ENCODE measurements at places on chromosomes 3 and 15.

- DNase-seq = peak; percentile 79
These were observed 951 bp downstream of the FOXL2 start for GRCh38 chr3:138945709-138946662.

DNA sequence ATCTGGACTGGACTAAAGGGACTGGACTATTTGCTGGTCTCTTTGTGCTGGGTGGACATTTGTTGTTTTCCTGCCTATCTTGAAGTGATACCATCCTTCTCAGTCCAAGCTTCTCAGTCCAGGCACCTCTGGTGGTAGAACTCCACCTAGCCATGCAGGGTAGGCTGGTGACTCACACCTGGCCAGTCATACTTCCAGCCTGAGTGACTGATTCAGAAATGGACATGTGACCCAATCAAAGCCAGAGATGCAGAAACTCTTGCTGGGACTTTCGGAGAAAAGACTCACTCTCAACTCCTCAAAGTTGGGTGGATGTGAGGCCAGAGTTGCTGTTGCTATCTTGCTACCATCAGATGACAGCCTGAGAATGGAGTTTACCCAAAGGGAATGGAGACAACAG lies 5.6 kb upstream of the ASB14 start:
- DNase-seq = peak; percentile 35

DNA sequence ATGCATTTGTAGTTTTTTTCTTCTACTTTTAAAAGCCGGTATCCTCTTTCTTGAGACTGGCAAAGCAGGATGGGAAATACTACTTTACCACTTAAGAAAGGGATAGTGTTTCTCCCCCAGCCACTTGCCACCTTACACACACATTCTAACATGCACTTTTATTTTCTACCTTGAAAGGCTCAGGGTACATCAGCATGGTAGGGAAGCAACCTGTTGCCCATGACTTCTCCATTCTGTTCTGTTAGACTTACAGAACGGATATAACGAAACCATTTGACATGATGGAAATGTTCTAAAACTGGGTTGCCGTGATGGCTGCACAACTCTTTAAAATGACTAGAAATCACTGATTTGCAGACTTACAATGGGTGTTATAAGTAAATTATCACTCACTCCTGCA lies 405.5 kb downstream of the SHQ1 start:
- DNase-seq = no peak

DNA sequence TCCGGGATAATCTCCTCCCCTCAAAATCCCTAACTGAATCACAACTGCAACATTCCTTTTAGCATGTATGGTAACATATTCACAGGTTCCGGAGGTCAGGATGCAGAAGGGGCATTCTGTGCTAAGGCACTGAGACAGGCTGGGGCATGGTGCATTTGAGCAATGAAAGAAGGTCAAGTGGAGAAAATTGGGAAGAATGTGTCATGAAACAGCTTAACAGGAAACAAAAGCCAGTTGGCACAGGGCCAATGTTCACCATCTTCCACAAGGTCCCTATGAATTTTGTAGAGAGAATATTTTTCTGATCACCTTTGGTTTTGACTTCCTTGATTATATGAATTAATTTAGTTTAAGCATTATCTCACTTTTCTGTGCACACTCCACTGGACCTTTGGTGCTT lies 587.7 kb upstream of the NR2F2 start:
- no peak for DNase-seq

DNA sequence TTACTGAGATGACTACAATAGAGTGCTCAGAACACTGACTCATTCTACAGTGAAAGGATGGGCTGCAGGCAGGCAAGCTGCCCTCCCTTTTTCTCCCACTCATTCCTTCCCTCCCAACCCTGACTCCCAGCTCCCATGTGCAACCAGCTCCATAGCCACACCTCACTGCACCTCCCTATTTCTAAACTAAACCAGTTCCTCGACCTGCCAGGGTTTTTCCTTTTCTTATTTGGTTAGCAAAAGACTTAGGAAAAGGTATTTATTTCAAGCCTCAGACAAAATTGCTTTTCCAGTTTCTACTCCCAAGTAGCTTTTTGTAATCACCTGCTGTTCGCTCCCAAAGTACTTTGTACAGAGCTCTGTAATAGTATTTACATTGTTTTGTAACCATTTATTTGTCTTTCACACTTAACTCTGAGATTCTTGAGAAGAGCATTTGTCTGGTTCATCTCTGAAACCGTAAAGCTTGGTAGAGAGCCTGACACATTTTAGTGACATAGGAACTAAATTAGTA lies 2.2 kb downstream of the AADAC start:
- peak; percentile 39 for DNase-seq

- DNase-seq = no peak
These were observed 36.6 kb downstream of the MKRN2 start for GRCh38 chr3:12593473-12593872.

DNA sequence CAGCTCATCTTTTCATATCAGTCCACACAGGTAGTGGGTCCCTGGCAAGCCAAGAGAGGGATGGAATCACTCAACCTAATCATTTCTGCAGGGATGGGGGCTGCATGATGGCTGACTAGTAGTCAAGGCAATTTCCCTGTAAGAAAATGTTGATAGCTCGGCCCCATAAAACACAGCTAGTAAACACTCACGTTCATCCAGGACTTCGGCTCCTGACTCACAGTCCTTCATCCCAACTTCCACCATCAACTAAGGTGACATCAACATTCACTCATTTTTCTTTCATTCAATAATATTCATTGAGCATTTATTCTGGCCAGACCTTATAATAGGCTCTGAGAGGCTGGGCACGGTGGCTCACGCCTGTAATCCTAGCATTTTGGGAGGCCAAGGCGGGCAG lies 4.4 kb upstream of the ACAP2 start:
- no peak for DNase-seq

GRCh38 chr15:94110476-94111130 lies 120.8 kb upstream of the MCTP2 start:
- DNase-seq = peak; percentile 26

DNA sequence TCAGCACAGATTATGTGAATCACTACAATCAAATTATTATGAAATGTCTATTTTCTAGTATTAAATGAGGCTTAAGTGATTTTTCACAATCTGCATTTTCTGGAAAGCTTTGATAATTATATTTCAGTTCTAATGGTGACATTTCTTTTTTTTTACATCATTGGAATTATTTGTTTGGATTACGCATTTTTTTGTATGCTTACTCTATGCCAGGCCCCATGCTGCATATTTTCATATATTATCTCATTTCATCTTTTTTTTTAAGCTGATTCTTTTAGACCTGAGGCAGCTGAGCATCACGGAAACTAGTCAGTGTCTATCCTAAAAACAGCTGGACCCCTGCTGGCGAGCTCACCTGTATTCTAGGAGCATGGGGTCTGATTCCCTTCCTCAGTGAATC lies 31.1 kb downstream of the SLCO3A1 start:
- no peak for DNase-seq

GRCh38 chr3:177484206-177484605 lies 286.9 kb upstream of the TBL1XR1 start:
- DNase-seq = no peak

DNA sequence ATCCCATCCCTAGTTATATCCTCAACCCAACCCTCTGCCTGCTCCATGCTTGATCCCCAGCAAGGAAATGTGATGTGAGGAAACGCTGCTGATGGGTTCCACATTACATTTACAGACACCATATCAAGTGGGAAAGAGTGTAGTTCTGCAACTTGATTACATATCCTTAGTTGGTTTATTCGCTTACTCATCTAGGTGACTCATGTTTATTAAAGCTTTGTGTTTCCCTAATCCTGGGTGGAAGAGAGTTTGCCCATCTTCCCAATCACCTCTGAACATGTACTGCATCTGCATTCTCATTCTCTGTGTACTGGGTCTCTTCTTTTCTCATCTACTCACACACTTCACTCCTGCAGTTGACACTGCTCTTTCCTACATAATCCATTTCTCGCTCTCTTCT lies 91.7 kb upstream of the PDZRN3 start:
- peak; percentile 26 for DNase-seq

DNA sequence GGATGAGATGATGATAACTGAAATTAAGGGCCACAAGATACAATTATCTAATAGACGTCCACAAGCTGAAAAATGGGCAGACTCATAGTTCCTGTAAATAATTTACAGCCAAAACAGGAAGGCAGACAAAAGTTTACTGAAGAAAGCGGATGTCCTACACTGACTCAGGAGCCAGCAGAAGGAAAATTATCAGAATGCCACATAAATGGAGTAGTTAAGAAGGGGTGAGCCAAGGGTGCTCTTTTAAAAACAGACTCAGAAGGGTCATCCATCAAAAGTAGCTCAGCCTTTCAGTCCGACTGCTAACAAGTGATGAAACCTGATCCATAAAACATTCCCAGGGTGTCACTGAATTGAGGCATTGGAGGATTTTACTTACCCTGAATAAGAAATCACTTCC lies 39.8 kb downstream of the TUSC7 start:
- no peak for DNase-seq

- DNase-seq = no peak
These were observed 886.8 kb downstream of the FHIT start for GRCh38 chr3:60364475-60364874.

DNA sequence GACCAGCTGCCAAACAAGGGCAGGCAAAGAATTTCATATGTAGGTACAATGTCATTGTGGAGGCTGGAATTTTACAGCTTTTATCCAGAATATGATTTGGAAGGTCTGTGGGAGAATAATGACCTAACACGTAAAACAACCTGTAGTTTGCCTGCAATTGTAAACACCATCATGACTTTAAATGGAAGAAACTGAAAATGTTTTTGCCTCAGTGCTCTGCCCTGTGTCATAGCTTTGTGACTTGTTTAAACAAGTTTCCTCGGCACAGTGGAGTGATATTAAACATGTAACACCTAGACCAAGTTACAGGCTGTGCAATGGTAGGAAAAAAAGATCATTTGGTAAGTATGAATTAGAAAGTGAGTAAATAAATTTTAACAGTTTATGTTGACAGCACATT lies 171.6 kb upstream of the MBNL1 start:
- DNase-seq = no peak

DNA sequence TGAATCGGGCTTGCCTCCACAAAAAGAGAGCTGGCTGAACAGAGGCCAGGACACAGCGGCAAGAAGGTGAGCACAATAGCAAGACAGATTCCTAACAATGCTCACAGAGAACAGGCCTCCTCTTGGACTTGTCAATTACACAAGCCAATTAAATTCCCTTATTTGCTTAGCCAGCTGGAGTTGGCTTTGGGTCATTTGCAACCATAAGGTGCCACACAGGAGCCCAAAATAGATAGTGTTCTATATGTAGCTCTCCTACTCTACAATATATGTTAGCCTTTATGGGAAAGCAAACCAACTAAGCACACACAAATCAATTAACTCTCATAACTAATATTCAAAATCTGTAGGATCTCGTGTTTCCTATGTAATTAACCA lies 335.6 kb downstream of the FOXP1 start:
- no peak for DNase-seq

- no peak for DNase-seq
These were observed 170.1 kb downstream of the IL5RA start for GRCh38 chr3:2940062-2940461.

- DNase-seq = no peak
These were observed 309.6 kb downstream of the UACA start for GRCh38 chr15:70453766-70454165.

- DNase-seq = peak; percentile 14
These were observed 12.7 kb upstream of the CFAP91 start for GRCh38 chr3:119690043-119690656.

- DNase-seq = peak; percentile 56
These were observed 53.0 kb upstream of the GSK3B start for GRCh38 chr3:120147072-120147871.

GRCh38 chr15:66748708-66749035 lies 46.6 kb downstream of the SMAD6 start:
- no peak for DNase-seq

DNA sequence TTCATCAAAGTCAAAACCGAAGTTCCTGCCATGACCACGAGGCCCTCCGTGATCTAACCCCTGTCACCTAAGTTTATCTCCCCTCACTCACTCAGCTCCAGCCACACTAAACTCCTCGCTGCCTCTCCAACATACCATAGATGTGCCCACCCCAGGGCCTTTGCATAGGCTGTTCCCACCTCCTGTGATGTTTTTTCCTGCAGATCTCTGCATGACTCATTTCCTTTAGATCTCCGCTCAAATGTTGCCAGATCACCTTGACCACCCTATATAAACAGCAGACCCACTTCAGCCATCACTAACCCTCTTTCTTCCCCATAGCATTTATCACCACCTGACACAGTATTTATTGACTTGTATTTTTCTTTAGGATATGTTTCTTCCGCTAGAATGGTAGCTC lies 58.5 kb downstream of the HRH1 start:
- no peak for DNase-seq

DNA sequence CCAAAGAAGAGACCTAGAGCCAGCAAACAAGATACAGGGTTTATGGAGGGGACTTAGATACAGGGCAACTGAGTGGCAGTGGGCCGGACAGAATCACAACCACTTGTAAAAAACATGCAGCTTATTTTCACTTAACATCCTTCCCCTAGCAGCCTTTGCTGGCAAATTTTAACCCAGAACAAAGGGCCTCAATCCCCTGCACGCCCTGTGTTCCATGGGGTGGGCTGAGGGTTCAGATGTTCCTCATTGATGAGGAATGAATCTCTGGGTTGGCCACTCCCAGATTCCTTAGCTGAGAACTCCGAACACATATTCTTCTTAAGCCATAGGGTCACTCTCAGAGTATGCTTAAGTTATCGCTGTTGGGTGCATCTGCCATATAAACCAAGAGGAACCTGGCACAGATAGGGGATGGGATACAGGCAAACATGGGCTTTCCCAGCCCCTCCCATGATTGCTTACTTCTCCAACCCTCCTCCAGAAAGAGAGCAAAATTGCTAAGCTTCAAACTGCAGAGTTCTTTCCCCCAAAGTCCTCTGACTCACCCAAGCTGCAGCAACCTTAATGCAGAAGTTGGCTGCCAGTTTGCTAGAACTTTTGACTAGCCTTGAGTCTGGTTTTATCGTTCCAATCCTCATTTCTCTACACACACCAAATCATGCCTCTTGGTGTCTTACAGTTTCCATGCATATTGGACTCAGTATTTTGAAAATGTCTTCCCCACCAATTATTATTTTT lies 146.9 kb downstream of the CD47 start:
- DNase-seq = no peak

- peak; percentile 16 for DNase-seq
These were observed 271.3 kb upstream of the TPRG1 start for GRCh38 chr3:188900421-188900951.

DNA sequence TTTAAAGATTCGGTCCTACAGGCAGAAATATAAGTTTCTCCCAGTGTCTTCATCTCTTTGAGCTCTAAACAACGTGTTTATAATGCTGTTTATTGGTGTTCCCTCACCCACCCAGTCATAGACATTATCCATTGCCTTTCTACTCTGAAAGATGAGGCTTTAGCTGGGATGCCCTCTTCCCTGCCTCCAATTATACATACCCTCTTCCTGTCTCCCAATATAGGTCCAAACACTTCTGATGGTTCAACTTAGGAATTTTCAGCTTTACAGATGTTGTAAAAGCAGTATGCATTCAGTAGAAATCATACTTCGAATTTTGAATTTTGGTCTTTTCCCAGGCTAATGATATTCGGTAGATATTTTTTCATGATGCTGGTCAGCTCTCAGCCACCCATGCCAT lies 2.6 kb downstream of the CMTM8 start:
- no peak for DNase-seq

GRCh38 chr15:63244399-63244798 lies 33.0 kb upstream of the APH1B start:
- DNase-seq = no peak
